Lung (tissue), 17 donors: ENCODE measurements at places on chromosomes 3 and 15. TPM values are rescaled to one million over a fixed set of nuclear protein-coding genes. Genes with fewer than 3 reads are reported as not detected.
A peak's percentile ranks its signal among the peaks of the same experiment; 100 is the strongest.

- DNase-seq = no peak
- H3K27me3 ChIP-seq = no peaks in the 10 kb centered on the region
- no peaks in the 10 kb centered on the region for H3K36me3 ChIP-seq
- H3K4me3 ChIP-seq = no peak overlapping the region
- H3K4me1 ChIP-seq = no peaks in the 10 kb centered on the region
Measured at GRCh38 chr3:18898911-18899310, 249.4 kb upstream of the KCNH8 start.

DNA sequence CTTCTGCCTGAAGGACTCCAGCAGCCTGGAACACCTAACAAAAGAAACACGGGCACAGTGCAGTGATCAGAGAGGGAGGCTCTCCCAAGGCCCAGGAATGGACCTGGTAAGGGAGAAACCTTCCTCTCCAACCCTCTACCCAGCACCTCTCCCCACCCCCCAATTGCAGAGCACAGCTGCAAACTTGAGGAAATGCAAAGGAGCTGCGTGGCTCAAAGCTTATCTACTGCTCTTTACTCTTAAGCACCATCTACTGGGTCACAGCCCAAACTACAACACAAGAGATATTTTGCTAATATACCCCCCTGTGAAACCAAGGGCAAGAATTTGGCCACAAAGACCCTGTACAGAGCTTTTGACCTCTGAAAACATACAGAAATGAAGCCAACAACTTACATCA lies 328.3 kb downstream of the OXSM start:
- H3K4me1 ChIP-seq = no peaks in the 10 kb centered on the region
- H3K27ac ChIP-seq = no peak overlapping the region
- H3K36me3 ChIP-seq = no peaks in the 10 kb centered on the region
- H3K4me3 ChIP-seq = no peak overlapping the region

DNA sequence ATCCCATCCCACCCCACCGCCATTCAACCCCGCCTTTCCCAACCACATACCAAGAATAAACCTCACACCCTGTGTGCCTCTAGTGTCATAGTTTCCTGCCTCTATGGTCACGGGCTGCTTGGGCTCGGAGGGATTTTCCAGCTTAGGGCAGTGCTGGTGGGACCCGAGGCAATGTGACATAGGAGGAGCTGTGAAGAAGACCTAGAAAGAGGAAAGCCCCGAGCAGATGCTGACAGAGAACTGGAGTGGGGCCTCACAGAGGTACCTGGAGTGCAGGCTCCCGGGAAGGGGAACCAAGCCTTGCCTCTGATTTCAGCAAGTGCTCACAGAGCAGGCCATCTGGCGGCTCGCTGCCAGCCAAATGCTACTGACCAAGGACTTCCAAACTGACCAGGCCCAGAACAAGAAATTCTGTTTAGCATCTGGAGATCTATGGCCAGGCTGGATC lies 27.5 kb downstream of the BHLHE40 start:
- no peaks in the 10 kb centered on the region for H3K36me3 ChIP-seq
- no peaks in the 10 kb centered on the region for H3K27me3 ChIP-seq
- H3K4me1 ChIP-seq = no peaks in the 10 kb centered on the region
- H3K4me3 ChIP-seq = no peak overlapping the region
- no peak for DNase-seq
- H3K27ac ChIP-seq = no peak overlapping the region

GRCh38 chr3:126357295-126358037 lies at the start of gene KLF15:
Gene KLF15 (minus strand): TSS chr3:126357408. CDS start chr3:126352922, 4,486 bp downstream.
- DNase-seq = peak; percentile 91
- peak within 1 kb of the TSS; percentile 80 for H3K4me3 ChIP-seq
- peak within 1 kb of the TSS; percentile 94 for H3K27ac ChIP-seq
- H3K36me3 ChIP-seq = no peaks in the 10 kb centered on the region
- H3K4me1 ChIP-seq = no peaks in the 10 kb centered on the region

DNA sequence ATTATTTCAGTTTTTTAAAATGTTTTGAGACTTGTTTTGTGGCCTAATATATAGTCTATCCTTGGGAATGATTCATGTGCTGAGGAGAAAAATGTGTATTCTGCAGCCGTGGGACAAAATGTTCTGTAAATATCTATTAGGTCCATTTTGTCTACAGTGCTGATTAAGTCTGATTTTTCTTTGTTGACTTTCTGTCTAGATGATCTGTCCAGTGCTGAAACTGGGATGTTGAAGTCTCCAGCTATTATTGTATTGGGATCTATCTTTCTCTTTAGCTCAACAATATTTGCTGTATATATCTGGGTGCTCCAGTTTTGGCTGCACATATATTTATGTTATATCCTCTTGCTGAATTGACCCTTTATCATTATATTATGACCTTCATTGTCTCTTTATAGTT lies 85.2 kb downstream of the UBE2E2 start:
- H3K4me1 ChIP-seq = no peaks in the 10 kb centered on the region
- no peak overlapping the region for H3K4me3 ChIP-seq
- no peak overlapping the region for H3K27ac ChIP-seq
- no peaks in the 10 kb centered on the region for H3K27me3 ChIP-seq

DNA sequence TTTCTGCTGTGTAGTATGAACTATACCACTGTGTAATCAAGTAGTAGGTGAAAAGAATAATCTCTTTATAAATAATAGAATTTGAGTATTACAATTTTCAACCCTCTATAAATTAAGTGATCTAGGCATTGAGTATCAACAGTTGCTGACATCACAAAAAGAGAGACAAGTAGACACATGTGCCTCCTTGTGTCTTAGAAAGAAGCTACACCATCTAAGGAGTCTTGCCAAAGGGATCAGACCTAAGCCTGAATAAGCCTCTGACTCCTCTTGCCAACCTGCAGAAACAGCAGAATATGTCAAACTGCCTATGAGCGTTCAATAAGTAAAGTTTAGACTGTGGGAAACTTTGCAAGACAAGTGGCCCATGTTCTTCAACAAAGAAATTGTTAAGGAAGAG lies 5.8 kb upstream of the MTMR10 start:
- no peaks in the 10 kb centered on the region for H3K27me3 ChIP-seq
- no peak overlapping the region for H3K27ac ChIP-seq
- H3K4me3 ChIP-seq = no peak overlapping the region
- no peaks in the 10 kb centered on the region for H3K36me3 ChIP-seq

- H3K4me1 ChIP-seq = peaks cover 3% of the 10 kb centered on the region
- H3K4me3 ChIP-seq = no peak overlapping the region
- H3K27ac ChIP-seq = no peak overlapping the region
Measured at GRCh38 chr3:14208977-14209394, 30.4 kb downstream of the LSM3 start.

DNA sequence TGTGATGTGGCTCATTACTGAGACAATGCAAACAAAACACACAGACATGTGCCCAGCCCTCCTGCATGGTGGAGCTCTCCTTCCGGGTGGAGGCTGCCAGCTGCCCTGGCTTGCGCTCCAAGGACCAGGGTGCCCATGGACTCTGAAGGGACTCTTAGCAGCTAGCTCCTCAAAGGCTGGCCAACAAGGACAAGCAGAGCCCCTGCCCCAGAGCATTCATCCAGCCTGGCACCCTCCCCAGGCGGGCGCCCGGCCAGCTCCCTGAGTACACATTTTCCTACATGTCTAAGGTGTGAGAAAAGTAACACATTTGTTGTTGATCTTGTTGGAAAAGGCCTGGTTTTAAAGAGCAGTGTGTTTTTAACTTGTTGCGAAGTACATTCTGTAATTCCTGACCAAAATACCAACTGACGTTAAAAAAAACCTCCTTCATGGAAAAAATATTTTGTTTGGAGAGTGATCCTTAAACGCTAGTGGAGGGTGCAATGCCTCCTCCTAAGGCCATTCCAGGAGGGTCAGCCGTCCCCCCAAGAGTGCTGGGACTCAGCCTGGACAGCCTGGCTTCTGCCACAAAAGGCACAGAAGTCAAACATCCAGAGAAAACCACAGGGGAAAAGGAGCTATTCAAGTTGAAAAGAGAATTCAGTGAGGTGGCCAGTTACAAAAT lies 86.9 kb downstream of the KLF15 start:
- no peaks in the 10 kb centered on the region for H3K36me3 ChIP-seq
- H3K27ac ChIP-seq = peak overlapping the region; percentile 65
- H3K4me3 ChIP-seq = no peak overlapping the region
- DNase-seq = peak; percentile 94
- no peaks in the 10 kb centered on the region for H3K27me3 ChIP-seq
- H3K4me1 ChIP-seq = no peaks in the 10 kb centered on the region

- H3K27ac ChIP-seq = no peak overlapping the region
- H3K27me3 ChIP-seq = no peaks in the 10 kb centered on the region
- no peak for DNase-seq
Measured at GRCh38 chr3:159080256-159080655, 278.4 kb downstream of the MFSD1 start.

DNA sequence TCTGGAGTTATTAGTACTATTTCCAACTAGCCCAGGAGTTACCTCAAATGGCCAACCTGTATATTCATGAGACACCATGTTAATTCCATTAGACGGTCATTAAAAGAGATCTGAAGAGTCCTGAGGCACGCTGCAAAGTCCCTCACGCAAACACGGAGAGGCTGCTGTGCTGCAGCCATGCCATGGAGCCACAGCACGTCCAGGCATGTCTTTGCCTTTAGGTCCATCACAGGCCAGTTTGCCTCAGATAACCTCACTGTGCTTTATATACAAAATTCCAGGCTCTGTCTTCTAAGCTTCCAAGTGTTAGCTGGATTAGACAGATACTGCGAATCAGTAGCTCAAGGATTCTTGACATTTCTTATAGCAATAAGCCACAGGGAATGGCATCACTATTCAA lies 9.8 kb upstream of the PLAAT1 start:
- DNase-seq = no peak
- no peaks in the 10 kb centered on the region for H3K4me1 ChIP-seq
- H3K4me3 ChIP-seq = no peak overlapping the region
- no peaks in the 10 kb centered on the region for H3K36me3 ChIP-seq
- H3K27ac ChIP-seq = no peak overlapping the region
- H3K27me3 ChIP-seq = no peaks in the 10 kb centered on the region

DNA sequence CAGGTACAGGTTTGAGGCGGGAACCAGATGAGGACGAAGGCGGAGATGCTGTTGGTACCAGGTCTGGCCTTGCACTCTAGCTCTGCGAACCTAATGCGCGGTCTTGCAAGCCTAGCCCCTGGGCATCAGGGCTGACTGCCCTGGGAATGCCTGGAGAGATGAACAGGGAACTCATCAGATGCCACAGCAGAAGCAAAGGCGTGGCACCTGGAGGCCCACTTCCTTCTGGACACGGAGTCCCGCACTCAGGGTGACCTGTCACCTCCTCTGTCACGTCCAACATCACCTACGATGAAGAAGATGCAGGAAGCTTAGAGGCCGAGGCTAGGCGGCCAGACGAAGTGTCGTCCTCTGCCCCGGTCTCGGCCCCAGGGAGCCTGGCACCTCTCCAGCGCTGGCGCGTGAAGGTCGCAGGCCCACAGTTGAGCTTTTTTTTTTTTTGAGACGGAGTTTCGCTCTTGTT lies 9.4 kb downstream of the RPLP1 start:
- no peaks in the 10 kb centered on the region for H3K36me3 ChIP-seq
- peaks cover 6% of the 10 kb centered on the region for H3K4me1 ChIP-seq
- peak overlapping the region; percentile 11 for H3K4me3 ChIP-seq
- no peak for DNase-seq
- no peaks in the 10 kb centered on the region for H3K27me3 ChIP-seq
- H3K27ac ChIP-seq = peak overlapping the region; percentile 17

DNA sequence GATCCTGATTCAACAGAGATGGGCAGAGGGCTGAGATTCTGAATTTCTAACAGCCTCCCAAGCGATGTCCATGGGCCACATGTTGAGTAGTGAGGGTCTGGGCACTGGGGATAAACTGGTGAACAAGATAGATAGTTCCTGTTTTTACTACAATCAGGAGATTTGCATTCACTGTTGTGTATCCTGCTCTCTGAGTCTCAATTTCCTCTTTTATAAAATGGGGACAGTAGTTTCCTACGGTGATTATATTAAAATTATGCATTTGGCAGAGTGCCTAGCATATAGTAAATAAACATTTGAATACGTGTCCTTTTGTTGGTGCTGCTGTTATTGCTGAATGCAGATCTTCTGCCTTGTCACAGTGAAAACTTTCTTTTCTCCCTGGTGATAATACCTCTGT lies 102.5 kb downstream of the MYH15 start:
- H3K27me3 ChIP-seq = no peaks in the 10 kb centered on the region
- no peaks in the 10 kb centered on the region for H3K4me1 ChIP-seq
- H3K27ac ChIP-seq = no peak overlapping the region
- DNase-seq = peak; percentile 49
- H3K4me3 ChIP-seq = no peak overlapping the region

- H3K36me3 ChIP-seq = no peaks in the 10 kb centered on the region
- H3K27ac ChIP-seq = no peak overlapping the region
- H3K27me3 ChIP-seq = peaks cover 3% of the 10 kb centered on the region
- no peak for DNase-seq
- H3K4me3 ChIP-seq = no peak overlapping the region
Measured at GRCh38 chr3:180036092-180036670, 556 bp downstream of the PEX5L start.

GRCh38 chr15:78712797-78713515 lies 71.9 kb upstream of the CHRNB4 start:
- no peaks in the 10 kb centered on the region for H3K4me1 ChIP-seq
- DNase-seq = no peak
- H3K27ac ChIP-seq = no peak overlapping the region
- H3K27me3 ChIP-seq = peaks cover 4% of the 10 kb centered on the region

GRCh38 chr3:107216711-107217110 lies 160.5 kb upstream of the CCDC54 start:
- no peaks in the 10 kb centered on the region for H3K27me3 ChIP-seq
- H3K27ac ChIP-seq = peak overlapping the region; percentile 23
- peaks cover 15% of the 10 kb centered on the region for H3K4me1 ChIP-seq
- H3K4me3 ChIP-seq = no peak overlapping the region
- DNase-seq = no peak

DNA sequence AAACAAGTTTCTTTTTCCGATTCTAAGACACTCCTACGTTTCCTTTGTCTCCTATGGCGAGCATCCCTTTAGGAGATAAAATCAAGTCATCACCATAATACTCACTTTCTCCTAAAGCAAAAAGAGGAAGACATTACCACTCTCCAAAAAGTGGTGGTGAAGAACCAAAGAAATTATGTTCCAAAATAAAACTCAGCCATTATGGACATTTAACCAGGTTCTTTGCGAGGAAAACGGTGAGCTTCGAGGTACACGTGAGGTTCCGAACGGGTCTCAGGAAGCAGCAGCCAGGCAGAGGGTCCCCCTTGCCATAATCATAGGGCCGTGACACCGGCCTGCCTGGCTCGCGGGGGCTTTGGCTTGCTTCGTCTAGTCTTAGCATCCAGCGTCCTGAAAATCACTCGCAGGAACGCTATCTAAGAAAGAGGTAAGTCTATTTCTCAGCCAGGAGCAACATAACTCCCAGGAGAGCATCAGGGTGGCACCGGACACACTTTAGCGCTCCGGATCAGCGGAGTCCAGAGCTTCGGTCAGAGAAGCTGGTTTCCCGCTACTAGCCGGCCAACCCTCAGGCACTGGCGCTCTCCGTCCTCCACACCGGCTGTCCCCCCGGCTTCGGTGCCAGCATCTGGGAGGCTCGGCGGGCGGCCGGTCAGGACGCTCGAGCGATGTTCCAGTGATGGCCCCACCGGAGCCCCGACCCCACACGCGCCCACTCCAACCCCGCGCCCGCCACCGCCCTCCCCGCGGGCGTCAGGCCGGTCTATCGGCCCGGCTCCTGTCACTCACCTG lies 581 bp downstream of the IP6K1 start:
- H3K4me1 ChIP-seq = peaks cover 4% of the 10 kb centered on the region
- H3K27me3 ChIP-seq = no peaks in the 10 kb centered on the region
- H3K4me3 ChIP-seq = peak overlapping the region; percentile 76
- H3K27ac ChIP-seq = peak overlapping the region; percentile 89
- no peak for DNase-seq

Gene GOLGA8A
- total RNA-seq = 73.1 TPM

Gene EOMES
- 1.3 TPM for total RNA-seq

Gene IFRD2
- total RNA-seq = 98.8 TPM

Gene RARRES1
- total RNA-seq = 36.3 TPM
